ENCODE measurements at places on chromosomes 2 and 18.

DNA sequence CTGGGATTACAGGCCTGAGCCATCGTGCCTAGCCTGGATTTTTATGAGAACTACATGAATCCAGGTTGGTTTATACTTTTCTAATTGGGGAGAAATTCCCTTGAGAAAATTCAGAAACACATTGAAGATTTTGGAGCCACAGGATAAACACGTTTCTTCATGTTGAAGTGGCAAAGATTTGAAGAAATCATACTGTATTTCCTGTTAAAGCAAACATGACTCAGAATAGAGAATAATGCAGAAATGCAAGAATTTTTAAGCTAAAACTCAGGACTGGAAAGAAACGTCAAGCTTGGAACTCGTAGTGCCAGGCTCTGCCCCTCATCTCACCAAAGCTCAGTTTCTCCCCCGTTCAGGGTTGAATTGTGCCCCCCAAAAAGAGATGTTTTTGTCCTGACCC lies 32.1 kb upstream of the TAF1B start:
- no peak for DNase-seq

GRCh38 chr2:100616841-100617390 lies 54.1 kb downstream of the PDCL3 start:
- DNase-seq: no peak

DNA sequence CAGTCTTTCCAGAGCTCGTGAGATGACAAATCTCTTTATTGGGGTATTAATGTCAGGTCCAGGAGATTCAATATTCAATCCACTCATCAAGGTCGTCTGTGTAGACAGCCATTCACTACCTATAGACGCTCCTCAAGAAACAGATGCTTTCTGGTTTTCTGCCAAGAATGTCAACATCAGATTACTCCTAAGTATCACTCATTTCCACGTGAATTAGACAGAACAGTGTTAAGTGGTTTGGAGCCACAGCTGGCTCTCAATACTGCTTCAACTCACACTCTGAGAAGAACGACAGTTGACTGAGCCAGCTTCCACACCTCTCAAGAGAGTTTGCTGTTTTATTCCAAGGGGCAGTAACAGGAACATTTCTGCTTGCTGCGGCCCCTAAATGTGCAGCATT lies 113.5 kb upstream of the NEDD4L start:
- no peak for DNase-seq

GRCh38 chr18:56351911-56352500 lies 286.4 kb downstream of the TXNL1 start:
- DNase-seq: no peak

- DNase-seq: no peak
Observed at GRCh38 chr2:192124571-192124970, 70.2 kb downstream of the TMEFF2 start.

GRCh38 chr2:39123436-39123999 lies 2.7 kb upstream of the SOS1 start:
- DNase-seq: no peak

- no peak for DNase-seq
Observed at GRCh38 chr18:76246590-76246989, 248.5 kb downstream of the ZNF516 start.

GRCh38 chr18:43793910-43794309 lies 516.6 kb upstream of the SYT4 start:
- DNase-seq: no peak

- DNase-seq: no peak
Observed at GRCh38 chr2:28454016-28454930, 41.6 kb upstream of the PLB1 start.

DNA sequence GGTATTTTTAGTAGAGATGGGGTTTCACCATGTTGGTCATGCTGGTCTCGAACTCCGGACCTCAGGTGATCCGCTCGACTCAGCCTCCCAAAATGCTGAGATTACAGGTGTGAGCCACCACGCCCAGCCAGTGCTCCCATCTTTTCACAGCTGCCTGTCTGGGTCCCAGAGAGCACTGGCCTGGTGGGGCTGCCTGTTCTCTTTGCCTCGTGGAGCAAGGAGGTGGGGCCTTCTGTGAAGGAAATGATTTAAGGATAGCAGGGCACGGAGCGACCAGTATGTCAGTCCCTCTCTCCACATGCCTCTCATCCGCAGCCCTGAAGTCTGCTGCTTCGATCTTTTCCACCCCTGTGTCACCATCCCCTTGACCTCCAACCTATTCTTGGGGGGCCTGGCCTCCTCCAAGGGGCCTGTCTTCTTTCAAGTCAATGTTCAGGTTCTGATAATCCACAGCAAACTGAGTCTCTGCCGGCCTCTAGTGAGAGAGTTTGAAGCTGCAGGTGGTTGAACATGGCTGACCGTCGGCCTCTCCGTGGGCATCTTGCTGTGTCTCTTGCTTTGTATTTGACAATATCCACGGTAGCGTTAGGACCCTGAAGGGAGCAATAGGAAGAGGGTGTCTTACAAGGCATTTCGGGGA lies 28.2 kb upstream of the GIGYF2 start:
- DNase-seq: no peak

DNA sequence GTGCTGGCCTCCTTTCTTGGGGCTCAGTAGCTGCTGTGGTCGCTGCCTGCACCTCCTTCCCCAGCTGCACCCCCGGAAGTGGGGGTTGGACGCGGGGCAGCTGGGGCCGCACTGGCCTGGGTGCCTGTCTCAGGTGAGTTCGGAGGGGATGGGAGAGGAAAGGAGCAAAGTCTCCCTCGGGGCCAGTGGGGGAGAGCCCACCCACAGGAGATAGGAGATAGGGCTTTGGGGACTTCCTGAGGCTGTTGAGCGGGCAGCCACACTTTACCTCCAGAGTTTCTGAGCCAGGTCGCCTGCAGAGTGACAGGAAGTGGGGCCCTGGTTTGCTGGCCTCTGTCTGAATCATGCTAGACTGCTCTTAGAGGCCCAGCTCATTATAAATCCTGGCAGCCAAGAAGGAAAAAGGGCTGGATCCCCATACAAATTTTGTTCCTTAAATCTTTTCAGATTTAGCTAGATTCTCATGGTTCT lies 8.1 kb downstream of the MBP start:
- no peak for DNase-seq

DNA sequence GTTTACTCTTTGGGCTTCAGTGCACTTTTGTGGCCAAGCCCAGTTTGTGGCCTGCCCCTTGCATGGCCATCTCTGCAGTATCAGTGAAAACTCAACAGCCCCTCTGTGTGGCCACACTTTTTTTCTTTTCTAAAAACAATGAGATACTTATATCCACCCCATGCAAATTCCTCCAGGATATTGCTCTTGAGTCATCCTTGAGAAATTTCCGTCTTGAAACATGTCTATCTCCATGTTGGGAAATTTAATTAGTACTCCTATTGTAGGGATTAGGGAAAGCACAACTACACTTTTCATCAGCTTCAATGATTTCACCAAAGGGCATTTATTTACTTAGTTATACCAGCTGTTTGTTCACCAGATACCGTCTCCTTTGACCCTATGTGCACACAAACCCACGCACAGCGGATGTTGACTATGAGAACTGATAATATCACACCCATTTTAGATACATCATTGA lies 993.1 kb downstream of the TSN start:
- no peak for DNase-seq

GRCh38 chr2:137910641-137911040 lies 53.6 kb upstream of the HNMT start:
- DNase-seq: no peak

Data from activated T-helper 1 cell treated with Interleukin-2 at 50 U/mL for 16 hours (primary cell).